ENCODE measurements at places on chromosomes 1 and 21. TPM values are rescaled to one million over a fixed set of nuclear protein-coding genes. Genes with fewer than 3 reads are reported as not detected.

The TRAF3IP3 gene
- total RNA-seq, result not detected

The SGIP1 gene
- 29.0 TPM for total RNA-seq

The SLC6A9 gene
- total RNA-seq, result 16.2 TPM

The LYPD8 gene
- not detected for total RNA-seq

The PCP4 gene
- not detected for total RNA-seq

The PLA2G2F gene
- not detected for total RNA-seq

The RHBG gene
- not detected for total RNA-seq

The FCRLA gene
- 0.72 TPM for total RNA-seq

The DNAJC11 gene
- total RNA-seq, result 44.4 TPM

The BCAS2 gene
- total RNA-seq, result 33.8 TPM

The LORICRIN gene
- not detected for total RNA-seq

The USH2A gene
- under 0.01 TPM for total RNA-seq
